ENCODE measurements at places on chromosomes 5 and 9.
A peak's percentile ranks its signal among the peaks of the same experiment; 100 is the strongest.

DNA sequence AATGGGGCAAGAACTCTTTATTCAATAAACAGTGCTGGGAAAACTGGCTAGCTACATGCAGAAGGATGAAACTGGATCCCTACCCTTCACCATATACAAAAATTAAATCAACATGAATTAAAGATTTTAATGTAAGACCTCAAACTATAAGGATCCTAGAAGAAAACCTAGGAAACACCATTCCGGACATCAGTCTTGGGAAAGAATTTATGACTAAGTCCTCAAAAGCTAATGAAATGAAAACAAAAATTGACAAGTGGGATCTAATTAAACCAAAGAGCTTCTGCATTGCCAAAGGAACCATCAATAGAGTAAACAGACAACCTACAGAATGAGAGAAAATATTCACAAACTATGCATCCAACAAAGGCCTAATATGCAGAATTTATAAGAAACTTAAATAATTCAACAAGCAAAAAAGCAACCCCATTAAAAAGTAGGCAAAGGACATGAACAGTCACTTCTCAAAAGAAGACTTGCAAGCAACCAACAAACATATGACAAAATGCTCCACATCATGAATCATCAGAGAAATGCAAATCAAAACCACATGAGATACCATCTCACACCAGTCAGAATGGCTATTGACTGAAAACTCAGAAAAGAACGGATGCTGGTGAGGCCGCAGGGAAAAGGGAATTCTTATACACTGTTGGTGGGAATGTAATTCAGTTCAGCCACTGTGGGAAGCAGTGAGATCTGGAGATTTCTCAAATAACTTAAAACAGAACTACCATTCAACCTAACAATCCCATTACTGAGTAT is 104.3 kb upstream of the MAP3K1 start:
- DNase-seq: no peak

DNA sequence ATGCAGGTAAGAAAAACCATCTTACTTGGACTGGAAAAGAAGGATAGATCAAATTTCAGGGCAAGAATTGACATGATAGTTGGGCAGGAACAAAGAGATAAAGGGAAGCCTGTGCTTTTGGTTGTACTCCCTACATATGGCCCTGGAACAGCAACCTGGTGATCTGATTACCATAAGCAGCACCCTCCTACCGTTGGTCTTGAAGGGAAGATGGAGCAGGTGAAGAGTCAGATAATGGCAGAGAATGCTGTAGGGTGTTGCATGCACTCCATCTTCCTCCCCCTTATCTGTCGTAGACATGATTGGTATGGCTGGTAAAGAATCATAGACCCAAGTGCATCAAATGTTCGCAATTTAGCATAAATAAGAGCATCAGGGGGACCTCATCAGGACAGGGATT is 4.7 kb downstream of the IRGM start:
- no peak for DNase-seq

DNA sequence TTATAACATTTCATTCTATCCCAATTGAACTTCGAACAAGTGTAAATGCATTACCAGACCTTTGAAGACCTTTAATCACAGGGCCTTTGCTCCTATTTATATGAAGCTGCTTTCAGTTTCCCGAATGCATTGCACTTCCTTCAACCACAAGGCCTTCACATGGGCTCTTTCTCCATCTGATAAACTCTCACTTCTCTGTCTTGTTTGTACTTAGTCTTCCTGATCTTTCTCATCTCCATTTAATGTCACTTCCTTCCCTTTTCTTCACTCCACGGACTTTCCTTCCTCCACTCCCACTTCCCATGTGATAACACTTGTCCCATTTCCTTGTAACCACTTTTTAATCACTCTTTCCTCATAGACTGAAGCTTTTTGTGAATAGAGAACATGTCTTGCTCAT is 74.3 kb upstream of the TNC start:
- no peak for DNase-seq

- DNase-seq: no peak
These were observed 1401.4 kb downstream of the EFNA5 start for GRCh38 chr5:106269252-106269843.

DNA sequence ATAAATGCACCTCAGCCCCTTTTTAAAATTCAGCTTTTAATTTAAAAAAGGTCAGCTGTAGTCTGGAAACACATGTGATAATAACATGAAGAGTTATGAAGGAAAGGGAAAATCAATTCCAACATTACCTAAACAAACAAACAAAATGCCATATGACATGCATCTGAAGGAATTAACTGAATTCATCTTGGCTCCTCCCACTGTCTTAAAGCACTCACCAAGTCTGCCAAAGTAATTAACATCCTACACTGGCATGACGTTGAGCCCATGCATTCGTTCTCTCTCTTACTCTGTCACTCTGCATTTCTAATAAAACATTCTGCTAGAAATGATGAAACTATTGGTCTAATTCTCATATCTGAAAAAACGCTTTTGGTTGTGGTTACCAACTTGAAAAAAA is 37.7 kb downstream of the TSSK1B start:
- no peak for DNase-seq

- DNase-seq: peak; percentile 39
These were observed 28.5 kb downstream of the DPYSL3 start for GRCh38 chr5:147481376-147481775.

- DNase-seq: no peak
These were observed 125.4 kb upstream of the SPDL1 start for GRCh38 chr5:169458221-169458620.

- DNase-seq: peak; percentile 3
These were observed 138.2 kb upstream of the RFX3 start for GRCh38 chr9:3664044-3664443.

- no peak for DNase-seq
These were observed 366.9 kb downstream of the MAN2A1 start for GRCh38 chr5:110056580-110057114.

DNA sequence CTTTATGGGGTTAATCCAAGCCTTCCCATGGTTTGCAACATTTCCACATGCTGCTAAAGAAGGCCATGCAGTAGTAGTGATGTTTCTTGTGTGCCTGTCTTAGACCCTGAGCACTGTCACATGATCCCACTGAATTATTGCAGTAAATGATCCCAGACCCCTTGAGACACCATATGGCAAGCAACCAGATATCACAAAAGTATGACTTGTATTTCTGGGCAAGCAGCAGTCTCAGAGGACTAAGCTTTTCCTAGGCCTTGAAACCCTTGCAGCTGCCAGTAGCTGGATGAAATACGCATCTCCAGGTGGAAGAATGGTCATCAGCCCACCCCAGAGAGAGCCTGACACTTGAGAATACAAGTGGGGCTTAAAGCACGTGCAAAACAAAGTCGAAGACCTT is 41.8 kb downstream of the CDO1 start:
- no peak for DNase-seq

- no peak for DNase-seq
These were observed 215.5 kb upstream of the TNC start for GRCh38 chr9:115333277-115334070.

DNA sequence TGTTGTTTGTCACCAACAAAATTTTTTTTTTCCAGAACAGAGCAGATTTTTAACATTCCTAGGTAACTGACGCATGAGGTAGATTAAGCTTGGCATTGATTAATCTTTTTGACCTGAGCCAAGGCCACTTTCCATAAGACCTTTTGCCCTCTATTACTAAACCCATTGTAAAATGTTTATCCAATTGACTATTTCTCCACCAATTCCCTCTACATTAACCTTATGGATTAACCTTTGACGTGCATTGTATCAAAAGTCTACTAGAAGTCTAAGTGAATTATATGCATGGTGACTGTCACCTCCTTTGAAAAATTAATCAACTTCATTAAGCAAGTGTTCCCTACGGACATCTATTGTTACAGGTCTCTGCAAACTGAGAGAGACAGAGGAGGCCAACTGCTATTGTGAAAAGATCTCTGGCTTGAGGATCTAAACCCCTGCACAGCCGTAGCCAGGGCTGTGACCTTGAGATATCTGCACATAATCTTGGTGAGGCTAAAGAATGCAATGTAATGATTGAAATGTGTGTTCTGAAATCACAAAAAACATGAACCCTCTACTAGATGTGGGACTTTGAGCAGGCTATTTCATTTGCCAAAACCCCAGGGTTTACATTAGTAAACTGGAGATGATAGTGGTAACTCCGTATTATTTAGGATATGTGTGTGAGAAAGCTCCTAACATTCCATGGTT is 632.2 kb downstream of the TLR4 start:
- no peak for DNase-seq

DNA sequence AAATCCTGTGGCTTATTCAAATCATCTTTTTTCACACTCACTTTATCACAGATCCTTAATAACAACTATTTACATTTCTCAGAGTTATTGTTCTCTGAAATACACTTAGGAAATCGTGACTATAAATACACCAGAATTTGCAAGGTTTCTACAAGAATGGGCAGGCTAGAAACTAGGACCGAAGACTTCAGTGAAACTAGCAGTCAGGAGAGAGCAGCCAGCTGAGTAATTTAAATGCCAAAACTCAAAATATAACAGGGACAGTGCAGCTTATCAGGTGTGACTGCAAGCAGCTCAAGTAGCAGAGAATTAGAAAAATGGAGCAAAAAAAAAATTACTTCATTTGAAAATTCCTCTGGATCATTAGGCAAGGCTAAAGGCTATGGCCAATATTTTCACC is 719.3 kb upstream of the ZNF608 start:
- DNase-seq: no peak

GRCh38 chr5:33379757-33380156 is 61.0 kb upstream of the TARS1 start:
- no peak for DNase-seq

DNA sequence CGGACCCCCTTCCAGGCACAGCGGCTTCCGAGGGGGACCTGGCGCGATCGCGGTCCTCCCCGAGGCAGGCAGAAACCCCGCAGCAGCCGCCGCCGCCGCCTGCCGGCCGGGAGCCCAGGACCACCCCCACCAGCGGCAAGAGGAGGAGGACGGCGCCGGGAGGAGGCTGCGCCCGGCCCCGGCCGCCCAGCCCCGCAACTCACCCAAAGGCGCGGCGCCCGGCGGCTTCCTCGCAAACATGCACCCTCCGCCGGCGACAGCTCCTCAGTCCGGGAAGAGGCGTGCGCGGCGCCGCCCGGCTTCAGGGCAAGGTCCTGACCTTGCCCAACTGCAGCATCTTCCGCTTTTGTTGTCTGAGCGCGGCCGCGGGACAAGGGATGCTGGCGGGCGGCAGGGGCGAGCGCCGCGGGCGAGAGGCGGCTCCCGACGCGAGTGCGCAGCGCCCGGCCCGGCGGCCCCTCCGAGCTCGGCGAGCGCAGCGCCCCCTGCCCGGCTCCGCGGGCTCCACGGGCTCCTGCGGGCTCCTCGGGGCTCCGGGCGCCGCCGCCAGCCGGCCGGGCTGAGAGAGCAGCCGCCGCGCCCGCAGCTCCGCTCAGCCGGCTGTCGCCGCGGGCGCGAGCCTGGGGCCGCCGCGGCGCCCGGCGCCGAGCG is 507 bp downstream of the CTNND2 start:
- DNase-seq: no peak

DNA sequence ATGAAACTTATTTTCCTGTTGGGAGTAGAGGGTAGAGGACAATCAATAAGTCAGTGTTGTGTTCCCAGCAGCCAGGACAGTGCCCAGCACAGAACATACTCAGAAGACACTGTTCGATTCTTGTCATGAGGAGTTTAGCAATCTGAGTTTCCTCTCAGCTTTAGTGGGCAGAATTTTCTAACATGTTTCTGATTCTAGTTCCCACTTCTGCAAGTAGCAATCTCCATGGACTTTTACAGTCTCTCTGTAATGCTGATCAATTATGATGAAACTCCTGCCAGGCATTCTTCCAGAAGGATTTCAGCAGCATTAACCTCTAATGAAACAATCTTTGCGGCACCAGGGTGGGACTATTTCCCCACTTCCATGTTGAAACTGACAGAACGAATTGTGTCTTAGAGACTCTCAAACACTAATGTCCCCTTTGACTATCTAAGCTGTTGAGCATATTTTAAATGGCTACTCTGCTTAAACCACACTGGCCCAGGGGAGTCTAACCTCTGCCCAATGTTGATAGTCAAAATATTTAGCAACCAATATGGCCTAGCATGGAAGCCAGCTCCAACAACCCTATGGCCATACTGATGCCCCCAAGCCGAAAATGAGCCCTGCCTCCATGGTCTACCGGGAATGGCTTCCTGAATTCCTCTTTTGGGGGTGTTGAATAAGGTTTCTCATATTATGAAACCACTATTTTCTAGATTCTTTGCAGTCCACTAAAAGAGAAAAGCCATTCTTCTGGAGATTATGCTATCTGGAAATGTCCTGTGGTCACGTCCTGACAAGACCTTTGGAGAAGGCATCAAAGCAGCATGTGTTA is 484.3 kb downstream of the BNC2 start:
- DNase-seq: no peak

DNA sequence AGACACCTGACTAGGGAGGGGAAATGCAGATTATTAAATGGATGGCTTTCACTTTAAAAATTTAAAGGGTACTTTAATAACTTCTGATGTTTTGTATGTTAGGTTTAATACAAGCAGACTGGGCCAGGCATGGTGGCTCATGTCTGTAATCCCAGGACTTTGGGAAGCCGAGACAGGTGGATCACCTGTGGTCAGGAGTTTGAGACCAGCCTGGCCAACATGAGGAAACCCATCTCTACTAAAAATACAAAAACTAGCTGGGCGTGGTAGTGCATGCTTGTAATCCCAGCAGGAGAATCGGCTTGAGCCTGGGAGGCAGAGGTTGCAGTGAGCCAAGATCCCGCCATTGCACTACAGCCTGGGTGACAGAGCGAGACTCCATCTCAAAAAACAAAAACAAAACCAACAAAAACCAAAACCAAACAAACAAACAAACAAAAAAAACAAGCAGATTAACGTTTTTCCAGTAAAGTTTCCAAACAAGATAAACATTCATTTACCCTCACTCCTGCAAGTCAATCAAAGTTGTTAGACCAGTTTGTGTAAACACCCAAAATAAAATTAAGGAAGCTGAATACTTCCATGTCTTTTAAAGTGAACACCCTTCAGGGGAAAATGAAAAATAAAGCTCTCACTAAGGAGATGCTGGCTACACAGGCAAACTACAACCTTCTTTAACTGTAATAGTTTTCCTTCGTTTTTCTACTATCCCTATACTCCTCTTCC is 14.1 kb downstream of the ETF1 start:
- no peak for DNase-seq

GRCh38 chr5:69043655-69043996 is 50.2 kb upstream of the SLC30A5 start:
- no peak for DNase-seq

- no peak for DNase-seq
These were observed 36.6 kb downstream of the UHRF2 start for GRCh38 chr9:6449645-6450044.

DNA sequence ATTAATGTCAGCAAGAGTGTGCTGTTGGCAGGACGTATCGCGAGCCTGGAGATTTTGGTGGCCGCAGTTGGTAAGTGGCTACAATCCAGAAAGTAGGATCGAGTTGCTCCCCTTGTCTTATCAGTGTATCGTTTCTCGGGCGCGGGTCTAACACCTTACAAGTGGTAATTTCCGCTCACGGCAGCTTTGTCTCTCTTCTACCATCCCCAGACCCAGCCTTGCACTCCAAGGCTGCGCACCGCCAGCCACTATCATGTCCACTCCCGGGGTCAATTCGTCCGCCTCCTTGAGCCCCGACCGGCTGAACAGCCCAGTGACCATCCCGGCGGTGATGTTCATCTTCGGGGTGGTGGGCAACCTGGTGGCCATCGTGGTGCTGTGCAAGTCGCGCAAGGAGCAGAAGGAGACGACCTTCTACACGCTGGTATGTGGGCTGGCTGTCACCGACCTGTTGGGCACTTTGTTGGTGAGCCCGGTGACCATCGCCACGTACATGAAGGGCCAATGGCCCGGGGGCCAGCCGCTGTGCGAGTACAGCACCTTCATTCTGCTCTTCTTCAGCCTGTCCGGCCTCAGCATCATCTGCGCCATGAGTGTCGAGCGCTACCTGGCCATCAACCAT is 1.1 kb downstream of the PTGER4 start:
- no peak for DNase-seq

- no peak for DNase-seq
These were observed 20.2 kb downstream of the HSPA4 start for GRCh38 chr5:133072021-133072420.
